Mesothelial cell of epicardium (in vitro differentiated cells): ENCODE measurements at places on chromosomes 7 and 10. TPM values are rescaled to one million over a fixed set of nuclear protein-coding genes. Genes with fewer than 3 reads are reported as not detected.

DNA sequence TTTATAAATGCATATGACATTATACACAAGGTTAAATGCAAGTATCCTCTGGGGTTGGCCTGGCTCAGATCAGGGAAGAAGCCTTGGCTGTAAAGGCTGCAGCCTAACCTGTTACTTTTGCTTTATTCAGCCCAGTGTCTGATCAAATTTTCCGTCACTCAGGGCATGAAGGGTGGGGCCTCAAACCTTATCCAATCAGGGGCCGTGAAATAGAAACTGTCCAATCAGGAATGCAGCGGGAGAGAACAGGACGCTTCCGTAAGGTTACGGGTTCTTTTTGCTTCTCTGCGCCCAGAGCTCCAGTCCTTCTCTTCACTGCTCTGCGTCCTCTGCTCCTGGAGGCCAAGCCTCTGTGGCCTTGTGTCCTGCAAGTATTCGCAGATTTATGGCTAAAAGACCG lies at the start of gene ZNF716:
Gene ZNF716, plus strand, starts transcription at position 274 of the 400 bp plus-strand sequence. Its CDS starts 112 bp downstream, at position 386.
- no peaks in the 10 kb centered on the region for H3K4me1 ChIP-seq
- no peak within 1 kb of the TSS for H3K4me3 ChIP-seq
- no peak within 1 kb of the TSS for H3K27ac ChIP-seq
- no peaks in the 10 kb centered on the region for H3K27me3 ChIP-seq
- no peak for DNase-seq

DNA sequence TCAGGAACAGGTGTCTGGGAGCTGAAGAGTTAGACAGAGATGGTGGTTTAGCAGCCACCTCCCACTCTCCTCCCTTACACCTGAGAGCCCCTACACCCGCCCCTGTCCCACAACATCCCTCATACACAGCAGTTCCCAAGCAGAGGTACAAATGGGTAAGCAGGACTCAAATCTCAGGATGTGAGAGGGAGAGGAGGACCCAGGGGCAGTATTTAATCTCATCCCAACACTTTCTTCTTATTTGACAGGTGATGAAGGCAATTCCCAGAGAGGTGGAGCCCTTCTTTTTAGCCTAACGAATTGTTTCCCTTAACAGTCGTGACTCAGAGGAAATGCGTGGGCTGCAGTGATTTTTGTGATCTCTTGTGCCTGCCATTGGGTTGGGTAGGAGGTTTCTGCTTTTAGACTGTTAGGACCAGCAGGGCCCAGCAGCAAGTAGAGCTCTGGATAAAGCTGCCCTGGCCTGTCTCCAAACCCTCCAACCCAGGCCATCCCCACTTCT lies 191.3 kb downstream of the HECW1 start:
- H3K4me3 ChIP-seq, result no peak overlapping the region
- H3K4me1 ChIP-seq, result peaks cover 33% of the 10 kb centered on the region
- peaks cover 2% of the 10 kb centered on the region for H3K27me3 ChIP-seq

GRCh38 chr10:131898061-131898460 lies 2.7 kb upstream of the PPP2R2D start:
- H3K4me1 ChIP-seq, result peaks cover 14% of the 10 kb centered on the region
- no peak for DNase-seq
- H3K4me3 ChIP-seq, result no peak overlapping the region
- no peak overlapping the region for H3K27ac ChIP-seq

Gene UCMA
- total RNA-seq, result not detected in 3 replicates

Gene FAM25G
- total RNA-seq, result not detected in 3 replicates

DNA sequence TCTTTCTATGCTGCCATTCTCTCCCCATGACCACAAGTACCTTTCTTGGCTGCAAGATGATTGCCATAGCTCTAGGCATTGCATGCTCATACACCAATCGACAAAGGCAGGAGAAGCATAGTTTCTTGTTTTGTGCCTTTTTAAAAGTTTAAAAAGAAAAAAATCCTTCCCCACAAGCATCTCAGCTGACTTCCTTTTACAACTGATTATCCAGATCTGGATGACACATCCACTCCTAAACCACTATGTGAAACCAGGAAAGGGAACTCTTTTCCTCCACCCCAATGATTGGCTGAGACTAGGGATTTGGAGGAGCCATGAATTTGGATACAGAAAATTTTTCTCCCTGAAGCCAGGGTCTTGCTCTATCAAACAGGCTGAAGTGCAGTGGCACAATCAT lies 14.5 kb upstream of the LRRC4 start:
- no peak overlapping the region for H3K27ac ChIP-seq
- no peaks in the 10 kb centered on the region for H3K36me3 ChIP-seq
- no peaks in the 10 kb centered on the region for H3K4me1 ChIP-seq
- no peaks in the 10 kb centered on the region for H3K27me3 ChIP-seq
